ENCODE measurements at places on chromosomes 4 and X.

DNA sequence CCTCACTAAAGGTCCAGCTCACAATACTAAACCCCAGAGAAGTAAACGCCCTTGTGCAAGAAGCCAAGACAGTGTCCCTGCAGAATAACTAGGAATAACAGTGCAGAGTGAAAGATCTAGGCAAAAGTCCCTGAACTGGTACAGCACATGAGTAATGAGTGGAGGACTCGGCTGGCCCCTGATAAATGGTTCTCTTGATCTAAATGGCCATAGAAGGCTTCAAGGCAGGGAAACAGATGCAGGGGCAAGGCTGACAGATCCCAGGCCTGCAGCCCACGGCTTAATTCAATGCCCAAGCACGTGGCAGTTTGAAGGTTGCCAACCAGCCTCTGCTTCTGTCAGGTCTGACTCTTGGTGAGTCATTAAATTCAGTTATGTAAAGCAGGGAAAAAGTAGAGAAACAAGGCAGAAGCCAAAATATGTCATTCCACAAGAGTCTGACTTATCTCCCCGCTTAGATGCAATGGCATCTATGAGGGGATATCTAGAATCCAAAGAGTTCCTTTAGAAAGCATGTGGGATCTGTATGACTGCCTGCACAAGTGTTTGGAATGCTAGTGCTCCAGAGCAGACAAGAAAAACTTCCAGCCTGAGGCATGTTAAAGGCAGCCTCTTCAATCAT is 121.3 kb downstream of the PRDM5 start:
- DNase-seq = peak; percentile 56

DNA sequence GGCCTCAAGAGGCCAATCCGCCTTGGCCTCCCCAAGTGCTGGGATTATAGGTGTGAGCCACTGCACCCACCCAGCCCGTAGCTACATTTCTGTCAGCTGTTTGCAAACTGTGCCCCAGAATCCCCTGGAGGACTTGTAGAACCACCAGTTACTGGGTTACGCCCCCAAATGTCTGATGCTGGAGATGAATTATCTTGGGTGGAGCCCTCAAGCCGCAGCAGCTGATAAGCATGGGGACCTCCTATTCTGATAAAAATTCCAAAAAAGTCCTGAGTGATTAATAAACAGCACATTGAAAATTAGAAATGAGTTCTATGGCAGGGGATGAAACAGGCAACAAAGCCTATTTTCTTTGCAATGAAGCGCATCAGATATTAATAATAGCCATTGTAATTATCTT is 105.0 kb downstream of the PTTG2 start:
- DNase-seq = no peak

GRCh38 chrX:65873385-65873784 is 166.5 kb downstream of the VSIG4 start:
- no peak for DNase-seq

- no peak for DNase-seq
Measured at GRCh38 chrX:45806410-45807121, 605.9 kb upstream of the DIPK2B start.

- DNase-seq = no peak
Measured at GRCh38 chr4:113636877-113637276, 124.7 kb downstream of the CAMK2D start.

DNA sequence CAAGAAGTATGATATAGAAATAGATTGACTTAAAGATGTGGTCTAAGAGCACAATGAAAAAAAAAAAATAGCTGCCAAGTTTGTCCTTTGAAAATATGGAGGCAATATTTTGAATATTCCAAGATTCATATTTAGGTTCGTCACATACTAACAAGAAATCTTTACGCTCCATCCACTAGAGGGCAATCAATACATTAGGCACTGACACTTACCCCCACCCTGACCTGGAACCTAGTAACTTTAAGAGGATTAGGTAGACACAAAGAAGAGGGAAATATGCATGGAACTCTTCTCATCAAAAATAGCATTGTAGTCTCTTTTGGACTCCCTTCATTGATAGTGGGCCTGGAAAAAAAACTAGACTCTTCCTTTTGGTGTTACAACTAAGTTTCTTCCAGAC is 1108.1 kb downstream of the PCDH19 start:
- no peak for DNase-seq

DNA sequence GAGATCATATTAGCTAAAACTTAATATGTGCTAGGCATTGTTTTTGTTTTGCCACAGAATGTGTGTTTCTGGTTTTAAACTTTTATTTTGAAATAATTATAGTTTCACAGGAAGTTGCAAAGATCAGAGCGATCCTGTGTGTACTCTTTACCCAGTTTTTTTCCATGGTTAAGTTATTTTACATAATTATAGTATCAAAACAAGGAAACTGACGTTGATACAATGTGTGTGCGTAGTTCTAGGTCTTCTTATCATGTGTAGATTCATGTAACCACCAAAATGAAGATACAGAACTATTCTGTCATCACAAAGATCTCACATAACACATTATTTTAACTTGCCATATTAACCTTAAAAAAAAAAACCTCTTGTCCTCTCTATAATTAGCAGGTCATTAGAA is 69.2 kb downstream of the BLTP1 start:
- no peak for DNase-seq

- no peak for DNase-seq
Measured at GRCh38 chrX:52983321-52984000, 25.1 kb upstream of the FAM156A start.

- DNase-seq = peak; percentile 55
Measured at GRCh38 chrX:46588263-46588662, 14.7 kb downstream of the CHST7 start.
